ENCODE measurements at places on chromosomes 4 and X.

DNA sequence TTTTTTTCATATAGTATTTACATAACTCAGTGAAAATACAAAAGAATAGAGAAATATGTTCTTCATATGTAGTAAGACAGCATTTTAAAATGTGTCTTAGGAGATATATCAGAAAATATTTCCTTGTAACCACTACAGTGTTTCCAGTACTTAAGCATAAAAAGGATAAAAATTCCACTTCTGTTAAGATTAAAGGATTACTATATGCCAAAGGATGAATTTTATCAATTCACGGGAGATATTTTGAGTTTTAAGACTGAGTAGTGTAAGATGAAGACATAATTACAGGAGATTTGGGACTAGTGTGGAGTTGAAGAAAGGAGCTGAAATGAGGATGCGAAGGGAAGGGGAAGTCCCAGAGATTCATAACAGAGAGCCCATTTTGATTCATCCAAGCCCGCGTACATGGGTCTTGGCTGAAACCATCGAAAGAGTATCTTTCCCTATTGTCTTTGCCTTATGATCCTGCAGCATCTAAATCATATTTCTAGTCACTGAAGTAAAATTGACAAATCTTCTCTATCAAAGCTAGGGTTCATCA, 58.7 kb downstream of the MAD2L1 start:
- DNase-seq = no peak

DNA sequence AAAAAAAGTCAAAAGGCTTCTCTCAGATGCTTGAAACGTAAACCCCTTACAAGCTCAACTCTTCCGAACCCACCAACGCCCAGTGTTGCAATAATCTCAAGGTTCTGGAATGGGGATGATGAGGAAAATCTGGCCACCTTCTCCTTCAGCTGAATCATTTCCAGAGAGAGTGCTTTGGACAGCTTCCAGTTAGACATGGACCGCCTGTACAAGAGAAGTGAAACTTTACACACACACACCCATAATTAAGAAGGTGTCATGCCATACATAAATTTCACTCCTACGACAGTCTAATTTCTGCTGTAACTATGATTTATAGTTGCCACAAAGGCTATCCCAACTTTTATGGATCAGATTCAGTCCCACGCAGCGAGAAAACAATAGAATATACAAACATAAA, 72.3 kb downstream of the PRKG2 start:
- DNase-seq = no peak

GRCh38 chrX:39855748-39856129, 242.0 kb downstream of the BCOR start:
- DNase-seq = peak; percentile 80

GRCh38 chrX:19661961-19662360, 146.7 kb upstream of the MAP3K15 start:
- no peak for DNase-seq

GRCh38 chr4:99207069-99207743, 11.8 kb downstream of the ADH6 start:
- no peak for DNase-seq

DNA sequence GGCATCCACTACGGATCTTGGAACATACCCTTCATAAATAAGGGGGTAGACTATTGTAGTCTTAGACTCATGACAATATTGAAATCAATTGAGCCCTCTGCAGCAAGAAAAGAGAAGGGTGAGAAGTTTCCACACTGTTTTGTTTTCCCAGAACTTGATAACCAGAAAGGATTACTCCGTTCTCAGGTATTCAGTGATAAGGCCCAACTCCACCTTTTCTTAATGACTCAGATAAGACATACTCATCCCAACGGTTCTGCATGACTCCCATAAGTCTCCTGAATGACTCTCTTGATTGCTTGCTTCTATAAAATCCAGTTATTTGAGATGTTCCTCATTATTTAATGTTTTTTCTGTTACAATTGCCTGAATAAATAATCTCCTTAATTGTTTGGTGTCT, 111.7 kb downstream of the PABPC4L start:
- DNase-seq = no peak

DNA sequence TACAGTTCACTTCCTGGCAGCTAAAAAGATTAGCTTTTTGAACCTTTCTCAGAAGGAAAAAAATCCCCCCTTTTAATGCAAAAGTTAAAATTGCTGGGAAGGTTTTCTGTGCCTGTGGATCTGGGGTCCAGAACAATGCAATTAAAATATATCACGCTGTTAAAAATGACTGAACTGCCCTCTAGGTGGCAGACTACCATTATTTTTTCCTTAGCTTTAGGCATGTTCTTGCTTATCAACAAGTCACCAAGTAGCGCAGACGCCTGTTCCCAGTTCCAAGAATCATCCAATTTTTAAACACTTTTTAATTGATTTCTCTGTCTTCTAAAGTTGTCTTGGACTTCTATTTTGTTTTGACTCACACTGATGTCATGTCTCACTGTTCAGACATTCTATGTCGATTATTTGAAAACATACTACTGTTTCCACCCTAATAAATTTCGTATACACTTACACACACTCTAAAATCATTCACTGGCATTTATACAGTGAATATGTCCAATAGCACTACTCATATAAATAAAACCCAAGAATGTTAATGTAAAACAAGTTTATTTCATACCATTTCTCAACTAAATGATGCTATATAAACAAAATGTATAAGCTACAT, 661.6 kb downstream of the RAPGEF2 start:
- no peak for DNase-seq

- no peak for DNase-seq
Observed at GRCh38 chr4:149719357-149719756, 96.3 kb downstream of the IQCM start.

- DNase-seq = no peak
Observed at GRCh38 chr4:189098932-189099696, 841.6 kb upstream of the FRG1 start.

- no peak for DNase-seq
Observed at GRCh38 chrX:97397371-97397770, 513.7 kb downstream of the RPA4 start.

DNA sequence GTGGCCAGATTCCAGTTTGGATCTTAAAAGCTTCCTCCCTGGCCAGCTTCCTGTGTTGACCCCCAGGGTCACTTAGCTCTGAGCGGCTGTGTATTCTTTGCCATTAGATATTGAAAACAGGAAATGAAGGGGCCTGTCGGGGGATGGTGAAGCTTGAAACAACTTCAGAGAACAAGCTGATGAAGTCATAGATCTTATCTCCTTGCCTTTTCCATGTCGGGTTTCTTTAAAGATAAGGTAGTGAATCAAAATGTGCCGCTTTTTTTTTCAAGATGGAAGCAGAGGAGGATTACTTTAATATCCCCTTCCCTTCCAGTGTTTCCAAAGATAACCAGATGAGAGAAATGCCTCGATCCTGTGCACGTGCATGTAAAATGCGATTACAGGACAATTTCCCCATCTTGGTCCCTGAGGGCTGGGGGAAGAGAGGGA, 508.5 kb downstream of the MID1IP1 start:
- no peak for DNase-seq

DNA sequence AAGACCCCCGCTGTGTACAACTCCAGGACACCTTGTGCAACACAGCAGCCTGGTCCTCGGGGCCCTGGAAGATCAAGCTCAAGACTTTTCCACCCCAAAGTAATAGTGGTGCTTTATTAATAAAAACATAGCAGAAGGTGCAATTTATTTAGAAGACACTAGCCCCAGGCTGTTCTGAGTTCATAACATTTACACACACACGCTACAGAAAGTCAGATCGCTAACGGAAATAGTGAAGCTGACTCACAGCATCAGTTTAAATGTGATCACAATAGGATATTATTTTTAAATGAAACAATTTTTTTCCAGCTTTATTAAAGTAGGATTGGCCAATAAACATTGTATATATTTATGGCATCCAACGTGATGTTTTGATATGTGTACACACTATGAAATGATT, 141.0 kb downstream of the STK32B start:
- DNase-seq = no peak

GRCh38 chr4:94641702-94642560, 115.8 kb upstream of the BMPR1B start:
- DNase-seq = no peak

GRCh38 chrX:97039363-97040029, 155.8 kb downstream of the RPA4 start:
- DNase-seq = no peak

- DNase-seq = no peak
Observed at GRCh38 chrX:67437821-67438220, 106.0 kb upstream of the AR start.

GRCh38 chrX:104918122-104918521, 302.4 kb downstream of the TEX13A start:
- no peak for DNase-seq

DNA sequence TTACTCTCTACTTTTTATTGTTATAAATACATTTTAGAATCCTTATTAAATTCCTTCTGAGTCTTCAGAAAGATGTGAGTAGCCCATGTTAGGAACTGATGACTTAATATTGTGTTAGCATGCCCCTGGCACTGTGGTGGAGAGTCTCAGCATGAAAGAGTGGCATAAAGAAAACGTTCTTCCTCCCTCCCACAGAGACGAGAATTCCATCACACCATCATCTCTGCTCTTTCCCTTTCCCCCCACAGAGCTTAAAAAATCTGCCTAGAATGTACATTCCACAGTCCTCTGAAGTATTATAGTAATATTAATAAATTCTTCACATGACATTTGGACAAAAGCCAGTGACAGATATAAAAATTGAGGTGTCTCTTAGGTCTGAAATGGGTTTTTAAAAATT, 117.8 kb upstream of the DKK2 start:
- DNase-seq = no peak

DNA sequence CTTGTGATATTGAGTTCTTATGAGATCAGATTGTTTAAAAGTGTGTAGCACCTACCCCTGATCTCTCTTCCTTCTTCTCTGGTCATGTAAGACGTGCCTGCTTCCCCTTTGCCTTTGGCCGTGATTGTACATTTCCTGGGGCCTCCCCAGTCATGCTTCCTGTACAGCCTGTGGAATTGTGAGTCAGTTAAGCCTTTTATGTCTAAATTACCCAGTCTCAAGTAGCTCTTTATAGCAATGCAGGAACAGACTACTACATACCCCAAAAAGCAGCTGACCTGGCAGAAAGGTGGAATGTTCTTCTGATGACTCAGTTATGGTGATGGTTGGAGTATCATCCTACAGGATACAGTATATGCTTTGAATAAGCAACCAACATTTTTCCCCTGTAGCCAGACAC, 11.4 kb upstream of the MCUB start:
- DNase-seq = no peak

GRCh38 chrX:131828482-131828881, 194.6 kb upstream of the STK26 start:
- no peak for DNase-seq

- DNase-seq = no peak
Observed at GRCh38 chr4:90715242-90715641, 588.0 kb downstream of the CCSER1 start.

DNA sequence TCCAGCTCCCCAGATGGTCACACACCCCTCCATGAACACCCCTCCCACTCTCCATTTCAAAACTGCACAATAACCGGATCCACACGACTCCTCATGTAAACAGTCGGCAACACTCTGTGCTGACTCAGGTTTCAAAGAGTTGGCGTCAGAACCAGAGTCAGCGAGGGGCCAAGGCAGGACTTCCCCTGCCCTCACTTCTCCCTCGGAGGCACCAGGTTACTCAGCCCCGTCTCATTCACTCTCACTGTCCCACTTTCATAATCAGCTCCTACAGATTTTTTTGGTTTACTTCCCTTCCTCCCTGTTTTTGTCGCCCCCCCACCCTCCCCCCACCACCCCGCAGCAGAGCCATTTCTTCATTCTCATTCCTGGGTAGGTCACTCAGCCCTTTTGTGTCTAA, 2.7 kb upstream of the TIMP1 start:
- no peak for DNase-seq

- no peak for DNase-seq
Observed at GRCh38 chrX:39841604-39842003, 256.2 kb downstream of the BCOR start.

DNA sequence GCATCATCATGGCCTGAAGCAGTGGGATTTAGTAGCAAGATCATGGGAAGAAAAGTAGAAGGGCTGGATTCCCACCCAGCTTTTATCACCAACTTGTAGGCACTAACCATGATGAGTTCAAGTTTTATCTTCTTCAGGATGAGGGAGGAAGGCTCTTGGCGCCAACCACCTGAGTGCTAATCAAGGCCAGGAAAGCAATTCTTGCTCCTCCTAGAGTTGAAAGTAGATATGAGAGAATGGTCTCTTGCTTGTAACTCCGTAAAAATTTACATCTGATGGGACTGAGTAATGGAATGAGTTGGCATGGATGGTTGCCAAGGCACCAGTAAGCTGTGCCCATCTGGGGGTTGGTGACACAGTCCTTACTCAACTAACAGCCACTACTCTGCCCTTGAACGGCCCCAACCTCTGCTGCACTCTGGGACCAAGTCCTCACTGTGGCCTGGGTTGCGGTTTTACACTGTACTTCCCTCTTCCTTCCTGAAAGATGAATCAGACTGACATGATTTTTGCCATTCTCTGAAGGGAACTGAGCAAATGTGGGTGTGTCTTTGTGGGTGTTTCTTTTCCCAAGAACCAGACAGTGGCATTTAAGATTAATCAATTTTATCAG, 39.4 kb upstream of the NDP start:
- DNase-seq = peak; percentile 82

DNA sequence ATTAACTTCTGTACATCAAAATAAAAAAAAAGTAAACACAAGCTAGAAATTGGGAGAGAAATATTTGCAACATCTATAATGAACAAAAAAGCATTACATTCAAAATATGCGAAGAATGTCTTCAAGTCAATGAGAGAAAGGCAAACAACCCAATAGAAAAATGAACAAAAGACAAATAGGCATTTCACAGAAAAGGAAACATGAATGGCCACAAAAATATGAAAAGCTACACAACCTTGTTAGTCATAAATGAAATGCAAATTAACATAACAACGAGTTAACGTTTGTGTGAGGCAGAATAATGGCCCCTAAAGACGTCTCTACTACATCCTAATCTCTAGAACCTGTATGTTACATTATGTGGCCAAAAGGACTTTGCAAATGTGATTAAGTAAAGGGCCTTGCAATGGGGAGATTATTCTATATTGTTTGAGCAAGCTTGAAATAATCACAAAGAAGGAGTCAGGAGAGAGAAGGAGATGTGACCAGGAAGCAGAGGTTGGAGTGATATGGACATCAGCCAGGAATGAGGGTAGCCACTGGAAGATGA, 86.8 kb downstream of the WDFY3 start:
- no peak for DNase-seq

GRCh38 chr4:153535772-153536513, 69.8 kb downstream of the TMEM131L start:
- DNase-seq = no peak

GRCh38 chr4:183548306-183548705, 43.4 kb downstream of the ING2 start:
- no peak for DNase-seq
